ENCODE measurements at places on chromosomes 16 and 17. TPM values are rescaled to one million over a fixed set of nuclear protein-coding genes. Genes with fewer than 3 reads are reported as not detected.

Gene NDRG4
- total RNA-seq: 5.2 TPM

Gene MED1
- 88.3 TPM for total RNA-seq

Gene CACNG4
- total RNA-seq: not detected

Gene TMEM88
- 5.3 TPM for total RNA-seq

Gene CDH15
- not detected for total RNA-seq

Gene RNF167
- 201 TPM for total RNA-seq

DNA sequence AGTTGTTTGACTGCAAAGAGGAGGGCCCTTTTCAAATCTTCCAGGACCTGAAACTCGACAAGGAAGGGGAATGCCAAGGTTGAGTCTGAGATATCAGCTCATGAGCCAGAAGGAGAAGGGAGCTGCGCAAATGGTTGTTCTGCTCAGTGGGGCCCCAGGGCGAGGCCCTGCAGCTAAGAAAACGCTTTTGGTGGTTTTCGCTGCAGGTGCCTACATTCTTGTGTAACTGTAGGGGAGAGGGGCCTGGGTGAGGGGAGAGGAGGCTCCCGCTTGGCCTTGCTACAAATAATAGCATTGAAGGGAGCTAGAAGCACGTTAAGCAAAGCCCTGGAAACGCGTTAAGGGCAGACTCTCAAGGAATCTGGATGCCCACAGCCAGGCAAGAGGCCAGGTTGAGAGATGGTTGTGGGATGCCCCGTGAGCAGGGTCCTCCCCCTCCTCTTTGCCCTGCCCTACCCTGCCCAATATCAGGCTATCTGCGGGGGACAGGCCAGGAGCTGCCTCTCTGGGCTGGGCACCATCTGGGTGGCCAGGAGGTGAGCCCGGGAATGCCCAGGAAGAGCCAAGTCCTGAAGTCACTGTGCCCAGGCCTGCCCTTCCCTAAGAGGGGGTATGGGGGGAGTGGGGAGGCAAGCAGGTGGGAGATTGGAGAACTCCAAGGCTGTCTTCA, 21.9 kb downstream of the GPR142 start:
- no peaks in the 10 kb centered on the region for H3K36me3 ChIP-seq
- peaks cover 6% of the 10 kb centered on the region for H3K27me3 ChIP-seq
- H3K27ac ChIP-seq: no peak overlapping the region
- DNase-seq: no peak
- H3K4me3 ChIP-seq: no peak overlapping the region

GRCh38 chr17:67390006-67390645, 13.0 kb downstream of the PITPNC1 start:
- H3K27ac ChIP-seq: peak overlapping the region; percentile 84
- H3K27me3 ChIP-seq: no peaks in the 10 kb centered on the region
- H3K36me3 ChIP-seq: peaks cover 8% of the 10 kb centered on the region
- H3K4me1 ChIP-seq: peaks cover 93% of the 10 kb centered on the region

- H3K27ac ChIP-seq: peak overlapping the region; percentile 89
- H3K36me3 ChIP-seq: no peaks in the 10 kb centered on the region
- no peaks in the 10 kb centered on the region for H3K27me3 ChIP-seq
- DNase-seq: no peak
- H3K4me3 ChIP-seq: peak overlapping the region; percentile 66
These were observed 139.4 kb downstream of the CCDC182 start for GRCh38 chr17:57605675-57606105.

DNA sequence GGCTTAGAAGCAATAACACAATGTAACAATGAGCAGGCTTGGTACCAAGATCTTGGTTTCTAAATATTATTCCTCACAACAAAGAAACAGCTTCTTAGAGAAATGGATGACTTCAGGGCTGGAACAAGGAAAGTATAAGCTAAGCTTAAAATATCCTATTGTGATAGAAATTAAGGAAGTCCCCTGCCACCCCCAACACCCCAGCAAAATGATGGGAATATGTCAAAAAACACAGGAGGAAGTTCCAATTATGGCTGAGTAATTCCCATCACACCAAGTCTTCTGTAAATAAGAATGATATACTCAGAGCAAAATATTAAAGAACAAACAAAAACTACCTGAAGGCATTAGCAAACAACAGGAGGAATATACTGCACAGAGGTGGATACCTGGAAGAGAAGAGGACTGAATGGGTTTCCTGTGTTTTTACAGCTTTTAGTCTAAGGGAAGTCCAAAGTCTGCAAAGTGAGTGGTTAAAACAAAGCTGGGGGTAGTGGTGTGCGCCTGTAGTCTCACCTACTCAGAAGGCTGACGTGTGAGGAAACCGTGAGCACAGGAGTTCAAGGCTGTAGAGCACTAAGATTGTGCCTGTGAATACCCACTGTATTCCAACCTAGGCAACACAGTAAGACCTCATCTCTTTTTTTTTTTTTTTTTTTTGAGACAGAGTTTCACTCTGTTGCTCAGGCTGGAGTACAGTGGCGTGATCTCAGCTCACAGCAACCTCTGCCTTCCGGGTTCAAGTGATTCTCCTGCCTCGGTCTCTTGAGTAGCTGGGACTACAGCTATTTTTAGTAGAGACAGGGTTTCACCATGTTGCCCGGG, 17.1 kb upstream of the ATP6V0A1 start:
- H3K4me1 ChIP-seq: peaks cover 13% of the 10 kb centered on the region
- peak overlapping the region; percentile 40 for H3K4me3 ChIP-seq
- DNase-seq: no peak

GRCh38 chr16:85334718-85335583, 222.7 kb upstream of the CIBAR2 start:
- H3K4me1 ChIP-seq: peaks cover 20% of the 10 kb centered on the region
- H3K36me3 ChIP-seq: no peaks in the 10 kb centered on the region
- H3K27me3 ChIP-seq: peaks cover 17% of the 10 kb centered on the region
- peak overlapping the region; percentile 80 for H3K4me3 ChIP-seq
- peak; percentile 21 for DNase-seq

DNA sequence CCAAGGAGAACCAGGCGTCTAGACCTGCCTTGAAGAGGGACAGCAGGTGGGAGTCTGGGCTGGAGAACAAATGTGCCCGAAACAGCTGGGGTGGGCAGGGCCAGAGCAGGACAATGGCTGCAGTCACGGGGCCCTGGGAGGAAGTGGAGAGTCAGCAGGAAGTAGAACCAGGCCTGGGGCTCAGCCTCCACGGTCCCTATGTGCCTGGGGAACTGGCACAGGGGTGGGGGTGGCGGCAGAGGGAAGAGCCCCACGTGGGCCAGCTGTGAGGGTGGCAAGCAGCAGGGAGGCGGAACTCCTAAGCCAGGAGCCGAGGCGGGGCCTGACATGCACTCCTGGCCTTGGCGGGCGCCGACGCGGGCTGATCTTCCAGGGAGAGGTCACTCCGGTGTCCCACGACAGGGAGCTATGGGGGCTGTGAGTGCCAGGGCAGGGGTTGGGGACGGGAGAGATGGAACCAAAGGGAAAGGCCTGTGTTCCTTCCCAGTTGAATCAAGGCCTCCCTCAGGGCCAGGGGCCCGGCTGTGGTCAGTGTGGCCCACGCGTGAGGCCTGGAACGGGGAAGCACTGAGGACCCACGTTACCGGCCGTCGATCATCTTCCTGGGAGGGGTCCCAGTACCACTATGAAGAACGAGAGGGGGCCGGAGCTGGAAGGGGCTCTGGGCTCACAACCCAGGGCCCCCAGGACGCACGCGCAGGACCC, 42.7 kb downstream of the TIMM22 start:
- no peak overlapping the region for H3K4me3 ChIP-seq
- peaks cover 6% of the 10 kb centered on the region for H3K4me1 ChIP-seq
- H3K36me3 ChIP-seq: peaks cover 9% of the 10 kb centered on the region
- no peak overlapping the region for H3K27ac ChIP-seq
- no peaks in the 10 kb centered on the region for H3K27me3 ChIP-seq
- DNase-seq: no peak

DNA sequence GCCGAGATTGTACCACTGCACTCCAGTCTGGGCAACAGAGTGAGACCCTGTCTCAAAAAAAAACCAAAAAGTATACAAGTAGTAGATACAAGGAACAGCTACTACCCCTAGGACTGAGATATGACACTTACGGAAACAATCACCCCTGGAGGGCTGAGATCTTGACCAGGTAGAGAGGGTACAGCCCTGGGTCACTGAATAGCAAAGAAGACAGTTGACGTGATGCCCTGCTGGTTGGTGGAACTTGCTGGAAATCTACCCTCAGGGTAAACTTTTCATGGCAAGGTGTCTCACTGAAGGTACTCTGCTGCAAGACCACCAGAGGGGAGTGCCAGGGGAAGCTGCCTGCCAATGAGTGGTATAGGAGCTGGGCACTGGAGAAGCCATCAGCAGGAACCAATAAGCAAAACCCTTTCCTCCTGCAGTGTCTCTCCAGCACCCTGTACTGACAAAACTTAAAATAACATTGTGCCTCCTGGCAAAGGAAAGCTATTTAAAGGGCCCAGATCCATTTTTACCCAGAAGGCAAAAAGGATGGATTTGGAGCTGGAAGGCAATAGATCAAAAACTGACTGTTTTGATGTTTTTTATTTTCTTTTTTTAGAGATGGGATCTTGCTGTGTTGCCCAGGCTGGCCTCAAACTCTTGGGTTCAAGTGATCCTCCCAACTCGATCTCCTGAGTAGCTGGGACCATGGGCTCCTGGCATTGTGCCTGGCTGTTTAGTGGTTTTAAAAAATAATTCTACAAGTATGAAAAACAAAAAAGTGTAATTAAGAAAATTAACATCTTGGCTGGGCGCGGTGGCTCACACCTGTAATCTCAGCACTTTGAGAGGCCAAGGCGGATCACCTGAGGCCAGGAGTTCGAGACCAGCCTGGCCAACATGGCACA, 11.3 kb upstream of the PDXDC1 start:
- H3K27ac ChIP-seq: no peak overlapping the region
- H3K36me3 ChIP-seq: no peaks in the 10 kb centered on the region
- H3K27me3 ChIP-seq: peaks cover 23% of the 10 kb centered on the region
- no peak overlapping the region for H3K4me3 ChIP-seq

DNA sequence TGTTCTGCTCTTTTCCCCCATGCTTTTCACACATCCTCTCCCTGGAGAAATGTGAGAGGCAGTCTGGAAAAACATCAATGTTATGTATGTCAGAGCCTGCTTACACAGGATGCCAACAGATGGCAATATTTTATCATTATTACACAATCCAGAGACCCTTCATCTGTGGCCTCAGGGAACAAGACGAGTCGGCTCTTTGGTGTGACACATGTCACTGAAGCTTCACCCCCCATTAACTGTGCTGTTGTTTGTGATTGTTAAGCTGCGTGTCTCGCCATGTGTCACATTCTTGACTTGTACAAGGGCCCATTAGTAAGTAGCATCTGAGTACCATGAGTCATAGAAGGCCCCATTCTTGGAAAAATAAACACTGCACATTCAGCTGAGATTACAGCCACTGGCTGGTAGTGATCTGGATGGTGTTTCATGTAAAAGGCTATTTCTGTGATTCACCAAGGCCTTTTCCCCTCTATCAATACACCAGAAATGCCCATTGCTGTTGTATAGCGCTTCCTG, 682.1 kb upstream of the SOX9 start:
- no peaks in the 10 kb centered on the region for H3K27me3 ChIP-seq
- no peak for DNase-seq
- no peaks in the 10 kb centered on the region for H3K4me1 ChIP-seq

DNA sequence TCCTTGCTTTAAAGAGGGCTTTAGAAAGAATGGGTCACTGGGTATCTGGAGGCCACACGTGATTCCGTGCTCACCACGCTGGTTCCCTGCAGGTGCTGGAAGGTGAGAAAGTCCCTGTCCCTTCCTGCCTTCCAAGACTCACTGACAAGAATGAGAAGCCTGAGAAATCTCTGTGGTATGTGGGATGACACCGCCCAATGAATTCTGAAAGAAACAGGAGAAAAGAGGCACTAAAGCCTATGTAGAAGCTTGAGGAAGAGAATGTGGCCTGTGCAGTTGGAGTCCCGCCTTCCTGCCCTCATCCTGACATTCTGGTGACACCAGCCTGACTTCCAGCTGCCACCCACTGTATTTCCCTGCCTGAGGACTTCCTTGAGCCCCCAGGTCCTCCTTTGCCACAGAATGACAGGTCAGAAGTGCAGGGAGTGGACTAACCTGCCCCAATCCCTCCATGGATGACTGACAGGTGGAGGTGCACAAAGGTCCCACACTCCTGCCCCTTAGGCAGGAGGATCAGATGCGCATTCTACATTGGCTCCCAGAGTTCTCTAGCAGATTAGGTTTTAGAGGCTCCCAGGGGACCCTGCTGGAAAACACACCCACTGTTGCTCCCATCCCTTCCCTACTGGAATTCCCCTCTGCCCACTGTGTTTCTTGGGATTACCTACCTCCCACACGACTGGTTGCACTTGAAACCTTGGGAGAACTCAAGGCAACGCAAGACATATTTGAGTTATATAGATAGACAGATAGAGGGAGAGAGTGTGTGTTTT, 38.6 kb upstream of the TENT4B start:
- H3K36me3 ChIP-seq: no peaks in the 10 kb centered on the region
- peaks cover 7% of the 10 kb centered on the region for H3K4me1 ChIP-seq
- no peak overlapping the region for H3K4me3 ChIP-seq
- no peak overlapping the region for H3K27ac ChIP-seq

- H3K36me3 ChIP-seq: no peaks in the 10 kb centered on the region
- no peaks in the 10 kb centered on the region for H3K27me3 ChIP-seq
- no peak for DNase-seq
- peaks cover 36% of the 10 kb centered on the region for H3K4me1 ChIP-seq
- H3K27ac ChIP-seq: no peak overlapping the region
- H3K4me3 ChIP-seq: no peak overlapping the region
These were observed 13.1 kb upstream of the TCAP start for GRCh38 chr17:39651923-39652586.

GRCh38 chr17:17146786-17147406, 59.2 kb downstream of the PLD6 start:
- H3K36me3 ChIP-seq: peaks cover 6% of the 10 kb centered on the region
- peaks cover 26% of the 10 kb centered on the region for H3K4me1 ChIP-seq
- H3K4me3 ChIP-seq: no peak overlapping the region
- no peak overlapping the region for H3K27ac ChIP-seq

DNA sequence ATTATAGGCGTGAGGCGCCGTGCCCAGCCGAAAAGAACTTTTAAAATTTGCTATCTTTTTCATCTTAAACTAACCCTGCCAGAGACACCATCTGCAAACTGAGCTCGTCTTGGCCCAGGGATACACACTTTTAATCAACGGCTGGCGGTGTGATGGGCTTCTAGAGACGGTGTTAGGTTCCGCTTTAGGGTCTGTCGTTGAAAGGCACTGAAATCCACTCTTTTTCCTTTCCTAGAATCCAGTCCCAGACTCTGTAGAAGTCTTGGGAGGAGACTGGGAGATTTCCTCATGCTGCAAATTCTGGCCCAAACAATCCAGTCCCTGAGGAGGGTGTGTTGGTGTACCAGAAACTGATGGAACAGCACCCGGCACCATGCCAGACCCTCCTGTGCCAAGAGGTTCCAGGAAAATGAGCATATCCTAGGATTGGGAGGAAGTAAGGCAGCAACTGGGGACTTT, 52.0 kb upstream of the TEX2 start:
- H3K4me3 ChIP-seq: no peak overlapping the region
- DNase-seq: no peak
- no peaks in the 10 kb centered on the region for H3K36me3 ChIP-seq
- H3K4me1 ChIP-seq: no peaks in the 10 kb centered on the region
- H3K27ac ChIP-seq: no peak overlapping the region

Measured in activated T-cell treated with anti-CD3 and anti-CD28 coated beads, Interleukin-2, amount 50 U/mL, for 72 hours (primary cell).